AG20443 (cell line): ENCODE measurements at places on chromosomes 2 and 18.

GRCh38 chr18:12274793-12275192, 20.6 kb downstream of the CIDEA start:
- no peak for DNase-seq

GRCh38 chr2:143852759-143853158, 667.2 kb downstream of the ZEB2 start:
- no peak for DNase-seq

DNA sequence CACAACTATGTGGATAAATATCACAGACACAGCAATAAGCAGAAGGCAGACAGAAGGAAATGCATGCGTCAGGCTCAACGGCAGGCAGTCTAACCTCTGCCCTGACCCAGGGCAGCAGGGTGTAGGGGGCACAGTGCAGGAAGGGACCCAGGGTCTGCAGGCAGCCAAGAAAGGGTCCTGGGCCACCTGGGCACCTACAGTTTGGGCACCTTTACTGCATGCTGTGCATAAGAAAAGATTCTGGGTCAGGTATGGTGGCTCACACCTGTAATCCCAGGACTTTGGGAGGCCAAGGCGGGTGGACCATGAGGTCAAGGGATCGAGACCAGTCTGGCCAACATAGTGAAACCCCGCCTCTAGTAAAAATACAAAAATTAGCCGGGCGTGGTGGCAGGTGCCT, 17.7 kb downstream of the PASK start:
- no peak for DNase-seq

DNA sequence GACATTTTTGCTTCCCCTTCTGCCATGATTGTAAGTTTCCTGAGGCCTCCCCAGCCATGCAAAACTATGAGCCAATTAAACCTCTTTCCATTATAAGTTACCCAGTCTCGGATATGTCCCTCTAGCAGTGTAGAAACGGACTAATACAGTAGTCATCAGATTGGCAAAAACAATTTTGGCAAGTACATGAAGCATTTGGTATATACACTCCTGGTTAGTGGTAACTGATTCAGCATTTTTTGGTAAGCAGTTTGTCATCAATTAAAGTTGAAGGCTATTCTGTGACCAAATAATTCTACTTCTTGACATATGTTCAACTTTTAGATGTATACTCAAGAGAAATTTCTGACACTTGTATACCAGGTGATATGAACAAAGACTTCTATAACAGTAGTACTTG, 190.5 kb upstream of the STON1 start:
- no peak for DNase-seq

- DNase-seq: no peak
Measured at GRCh38 chr18:37160038-37160820, 331.3 kb downstream of the KIAA1328 start.

DNA sequence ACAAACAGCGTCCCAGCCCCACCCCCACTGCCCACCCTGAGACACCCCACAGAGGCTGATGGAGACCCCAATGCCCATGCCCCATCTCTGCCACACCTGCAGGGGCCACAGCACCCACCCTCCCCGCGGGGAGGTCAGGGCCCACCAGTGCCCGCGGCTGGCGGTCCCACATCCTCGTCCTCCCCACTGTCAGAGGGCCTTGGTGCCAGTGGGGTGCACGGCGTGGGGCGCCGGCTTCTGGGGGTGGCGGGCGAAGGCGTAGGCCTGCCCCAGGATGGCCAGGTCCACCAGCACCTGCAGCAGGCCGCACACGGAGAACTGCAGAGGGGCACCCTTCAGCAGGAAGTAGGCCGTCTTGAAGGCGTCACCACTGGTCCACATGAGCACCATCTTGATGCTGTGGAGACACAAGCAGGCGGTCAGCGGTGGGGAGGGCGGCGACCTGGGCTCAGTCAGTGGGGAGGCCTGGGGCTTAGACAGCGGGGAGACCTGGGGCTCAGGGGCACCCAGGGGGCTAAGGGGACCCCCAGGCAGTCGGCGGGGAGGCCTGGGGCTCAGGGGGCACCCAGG, 47.6 kb downstream of the SLC66A2 start:
- no peak for DNase-seq

DNA sequence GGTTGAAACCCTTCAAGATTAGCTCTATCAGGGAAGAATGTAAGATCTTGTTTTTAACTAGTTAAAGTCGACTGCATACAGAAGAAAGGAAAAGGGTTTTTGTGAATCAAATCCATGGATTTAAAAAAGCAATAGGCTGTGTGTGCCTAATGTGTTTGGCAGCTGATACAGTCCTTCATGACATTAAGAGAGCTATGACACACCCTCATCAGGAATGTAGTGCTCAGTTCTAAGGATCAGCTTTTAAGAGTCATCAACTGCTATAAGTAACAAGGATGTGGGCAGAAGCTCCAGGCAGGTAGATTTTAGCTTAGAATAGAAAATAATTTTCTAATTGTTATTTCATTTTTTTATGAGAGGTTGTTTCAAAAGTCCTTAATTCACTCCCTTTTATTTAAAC, 52.9 kb downstream of the PPP1R1C start:
- peak; percentile 52 for DNase-seq

DNA sequence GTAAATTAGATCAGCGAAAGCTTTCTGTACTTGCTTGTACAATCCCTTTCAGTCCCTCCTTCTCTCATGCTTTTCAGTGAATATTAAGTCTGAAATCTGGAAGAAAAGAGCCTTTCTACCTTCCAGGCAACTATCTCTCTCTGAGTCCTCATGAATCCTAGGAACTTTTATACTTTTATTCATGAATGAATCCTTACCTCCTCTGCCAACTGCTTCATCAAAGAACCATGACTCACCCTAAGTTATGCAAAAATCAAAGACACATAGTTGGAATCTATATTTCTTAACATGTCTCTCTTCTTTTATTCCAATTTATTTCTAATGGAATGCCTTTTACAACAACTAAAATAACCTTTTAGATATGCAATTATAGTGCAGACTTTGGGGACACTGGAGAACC, 394.2 kb downstream of the CLIP4 start:
- DNase-seq: no peak

GRCh38 chr2:72917138-72917876, at the start of gene EMX1:
EMX1 (plus strand) TSS chr2:72917519; CDS start chr2:72917853, 334 bp downstream.
- peak; percentile 52 for DNase-seq

DNA sequence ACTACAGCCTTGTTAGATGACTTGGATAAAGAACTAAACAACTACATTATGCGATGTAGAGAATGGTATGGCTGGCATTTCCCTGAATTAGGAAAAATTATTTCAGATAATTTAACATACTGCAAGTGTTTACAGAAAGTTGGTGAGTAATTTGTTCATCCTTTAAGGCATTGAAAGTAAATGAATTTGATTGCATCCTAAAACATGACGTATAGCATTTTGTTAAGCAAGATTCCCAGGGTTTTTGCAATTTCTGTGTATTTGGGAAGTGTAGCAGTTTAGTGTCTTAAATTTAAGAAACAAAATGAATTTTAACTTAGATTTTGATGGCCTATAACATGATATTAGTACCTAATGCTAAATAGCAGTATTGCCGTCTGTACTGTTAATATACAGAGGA, 24.8 kb downstream of the NOP58 start:
- no peak for DNase-seq

- peak; percentile 64 for DNase-seq
Measured at GRCh38 chr18:4068552-4069158, 386.5 kb downstream of the DLGAP1 start.

DNA sequence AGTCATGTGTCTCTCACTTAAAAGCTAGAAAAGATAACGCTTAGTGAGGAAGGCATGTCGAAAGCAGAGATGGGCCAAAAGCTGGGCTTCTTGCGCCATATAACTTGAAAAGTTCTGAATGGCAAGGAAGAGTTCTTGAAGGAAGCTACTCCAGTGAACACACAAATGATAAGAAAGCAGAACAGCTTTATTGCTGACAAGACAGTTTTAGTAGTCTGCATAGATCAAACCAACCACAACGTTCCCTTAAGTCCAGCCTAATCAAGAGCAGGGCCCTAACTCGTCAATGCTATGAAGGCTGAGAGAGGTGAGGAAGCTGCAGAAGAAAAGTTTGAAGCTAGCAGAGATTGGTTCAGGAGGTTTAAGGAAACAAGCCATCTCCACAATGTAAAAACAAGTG, 55.7 kb downstream of the GALNT1 start:
- DNase-seq: no peak

GRCh38 chr2:102434655-102435381, 11.9 kb downstream of the IL18RAP start:
- DNase-seq: no peak

GRCh38 chr2:16187482-16187817, 247.1 kb downstream of the MYCN start:
- no peak for DNase-seq

- no peak for DNase-seq
Measured at GRCh38 chr2:70418514-70418913, 116.6 kb upstream of the FAM136A start.

DNA sequence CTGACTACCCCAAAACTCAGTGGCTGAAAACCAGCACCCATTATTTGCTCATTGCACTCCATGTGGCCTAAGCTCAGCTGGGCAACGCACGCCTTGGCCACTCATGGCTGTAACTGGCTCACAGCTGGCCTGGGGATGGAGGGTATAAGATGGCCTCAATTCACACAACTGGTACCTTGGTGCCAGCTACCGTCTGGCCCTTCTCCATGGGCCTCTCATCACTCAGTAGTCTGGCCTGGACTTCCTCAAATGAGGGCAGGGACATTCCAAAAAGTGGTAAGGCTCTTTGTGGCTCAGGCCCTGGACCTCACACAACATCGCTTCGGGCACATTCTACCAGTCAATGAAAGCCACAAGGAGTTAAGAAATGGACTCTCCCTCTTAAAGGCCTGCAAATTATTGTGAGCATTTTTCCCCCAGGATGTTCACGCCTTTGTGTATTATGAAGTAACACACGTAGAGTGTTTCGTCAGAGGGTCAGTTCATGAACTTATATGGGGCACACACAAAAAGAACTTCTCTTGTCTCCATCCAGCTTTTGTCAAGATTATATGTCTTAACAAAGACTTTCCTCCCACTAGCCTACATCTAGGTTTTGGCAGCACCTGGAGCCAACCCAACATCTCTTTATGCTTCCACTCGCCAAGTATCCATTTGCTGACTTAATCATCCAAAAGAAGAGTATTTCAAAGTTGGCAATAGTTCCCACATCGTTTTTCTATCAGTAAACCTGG, 145.2 kb downstream of the CCBE1 start:
- DNase-seq: no peak

- no peak for DNase-seq
Measured at GRCh38 chr2:105438104-105438929, 39.5 kb upstream of the FHL2 start.

- DNase-seq: no peak
Measured at GRCh38 chr2:1407950-1408675, 5.2 kb upstream of the TPO start.

- DNase-seq: no peak
Measured at GRCh38 chr18:10444314-10445006, 10.0 kb upstream of the APCDD1 start.

DNA sequence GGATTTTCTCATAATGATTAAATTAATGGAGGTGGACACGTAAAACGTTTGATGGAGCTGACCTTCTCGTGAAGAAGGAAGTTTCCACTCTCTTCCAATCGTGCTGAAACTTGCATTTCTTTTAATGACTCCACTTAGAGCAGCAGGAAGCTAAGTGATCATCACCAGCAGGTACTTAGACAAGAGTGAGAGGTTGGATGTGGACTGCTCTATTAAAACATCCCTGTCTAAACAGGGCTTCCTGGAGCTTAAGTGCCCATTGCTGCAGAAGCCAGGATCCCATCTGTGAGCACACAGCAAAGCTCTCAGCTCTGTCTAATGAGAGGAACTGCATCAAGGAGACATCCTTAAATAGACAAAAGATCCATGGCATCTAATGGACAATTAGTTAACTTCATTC, 1539.5 kb upstream of the CELF4 start:
- DNase-seq: no peak

- DNase-seq: no peak
Measured at GRCh38 chr2:236876642-236877041, 209.0 kb upstream of the COPS8 start.
